ENCODE measurements at places on chromosomes 12 and 14.

- no peak for DNase-seq
These were observed 31.3 kb upstream of the KICS2 start for GRCh38 chr12:64253356-64253755.

DNA sequence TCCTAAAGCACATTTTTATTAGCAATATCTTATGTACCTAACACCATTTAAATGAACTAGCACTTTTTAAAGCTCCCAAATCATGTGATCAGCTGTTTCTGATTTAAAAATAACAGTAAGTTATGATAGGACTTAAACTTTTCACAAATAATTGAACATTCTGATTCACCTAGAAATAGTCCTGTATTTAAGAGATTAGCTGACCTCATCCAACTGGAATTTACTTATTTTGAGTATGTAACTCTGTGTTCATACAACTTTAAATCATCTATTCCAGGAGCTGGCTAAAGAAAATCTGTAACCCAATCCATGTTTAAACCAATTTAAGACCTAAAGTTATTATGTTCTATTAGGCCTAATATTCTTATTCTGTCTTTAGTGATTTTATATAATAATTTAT is 184.3 kb downstream of the CCDC91 start:
- no peak for DNase-seq

DNA sequence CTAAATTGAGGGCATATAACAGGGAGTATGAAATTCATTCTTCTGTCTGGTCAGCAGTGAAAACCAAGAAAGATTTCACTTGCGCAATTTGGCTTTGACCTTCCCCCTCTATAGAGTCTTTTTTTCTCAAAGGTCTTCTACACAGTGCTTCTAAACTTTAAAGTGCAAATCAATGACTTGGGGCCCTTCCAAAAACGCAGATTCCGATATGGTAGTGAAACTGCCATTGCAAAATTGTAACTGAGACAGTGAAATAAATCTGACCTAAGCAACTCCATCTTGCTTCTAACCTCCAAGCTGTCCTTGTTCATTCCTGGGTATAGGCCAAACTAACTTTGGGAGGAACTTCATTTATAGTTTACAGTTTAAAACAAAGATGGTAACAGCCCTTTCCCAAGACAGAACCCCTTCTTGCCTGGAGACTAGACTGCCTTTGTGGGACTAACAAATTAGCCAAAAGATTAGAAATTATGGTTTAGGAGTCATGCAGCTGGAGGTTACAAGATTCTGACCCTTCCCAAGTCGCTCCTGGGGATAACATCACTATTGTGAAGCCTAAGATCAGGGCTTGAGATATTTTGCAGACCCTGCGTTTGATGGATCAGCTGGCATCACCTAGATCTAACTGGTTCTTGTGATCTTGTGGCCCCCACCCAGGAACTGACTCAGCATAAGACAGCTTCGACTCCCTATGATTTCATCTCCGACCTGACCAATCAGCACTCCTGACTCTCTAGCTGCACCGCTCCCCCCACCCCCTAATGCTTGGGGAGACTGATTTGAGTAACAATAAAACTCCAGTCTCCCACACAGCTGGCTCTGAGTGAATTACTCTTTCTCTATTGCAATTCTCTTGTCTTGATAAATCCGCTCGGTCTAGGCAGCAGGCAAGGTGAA is 5.0 kb downstream of the SLC25A21 start:
- DNase-seq: no peak

- DNase-seq: no peak
These were observed 61.9 kb downstream of the SMUG1 start for GRCh38 chr12:54126696-54127537.

- DNase-seq: no peak
These were observed 4.8 kb downstream of the NEUROD4 start for GRCh38 chr12:55024575-55024974.

DNA sequence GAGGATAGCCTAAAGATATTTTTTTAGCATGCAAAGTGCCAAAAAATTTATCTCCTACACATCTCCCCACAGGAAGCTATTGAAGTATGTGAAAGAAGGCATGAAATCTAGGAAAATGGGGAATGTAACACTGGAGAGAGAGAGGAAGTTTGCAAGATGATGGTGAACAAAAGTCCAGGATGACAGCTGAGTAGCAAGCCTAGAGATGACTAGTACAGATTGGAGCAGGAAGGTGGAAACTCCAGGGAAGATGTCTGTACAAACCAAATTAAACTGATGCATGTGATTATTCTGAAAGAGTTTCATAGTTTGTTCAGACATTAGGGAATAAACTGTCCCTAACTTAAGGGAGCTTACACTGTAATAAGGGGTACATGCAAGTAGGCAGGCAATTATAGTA is 99.3 kb downstream of the RAD51B start:
- no peak for DNase-seq

DNA sequence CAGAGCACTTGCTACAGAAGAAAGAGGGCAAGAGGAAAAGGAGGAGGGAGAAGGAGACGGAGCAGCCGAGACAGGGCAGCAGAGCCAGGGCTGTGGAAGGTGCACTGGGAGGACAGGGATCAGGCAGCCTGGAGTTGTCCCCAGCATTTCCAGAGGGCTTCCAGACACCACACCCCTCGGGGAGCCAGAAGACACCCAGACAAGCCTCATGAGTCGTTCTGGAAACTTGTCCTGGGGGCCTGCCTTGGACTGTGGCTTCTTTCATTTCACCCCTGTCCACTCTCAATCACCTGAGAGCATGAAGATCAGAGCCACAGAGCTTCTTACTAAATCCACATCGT is 14.1 kb downstream of the CMKLR1 start:
- no peak for DNase-seq

DNA sequence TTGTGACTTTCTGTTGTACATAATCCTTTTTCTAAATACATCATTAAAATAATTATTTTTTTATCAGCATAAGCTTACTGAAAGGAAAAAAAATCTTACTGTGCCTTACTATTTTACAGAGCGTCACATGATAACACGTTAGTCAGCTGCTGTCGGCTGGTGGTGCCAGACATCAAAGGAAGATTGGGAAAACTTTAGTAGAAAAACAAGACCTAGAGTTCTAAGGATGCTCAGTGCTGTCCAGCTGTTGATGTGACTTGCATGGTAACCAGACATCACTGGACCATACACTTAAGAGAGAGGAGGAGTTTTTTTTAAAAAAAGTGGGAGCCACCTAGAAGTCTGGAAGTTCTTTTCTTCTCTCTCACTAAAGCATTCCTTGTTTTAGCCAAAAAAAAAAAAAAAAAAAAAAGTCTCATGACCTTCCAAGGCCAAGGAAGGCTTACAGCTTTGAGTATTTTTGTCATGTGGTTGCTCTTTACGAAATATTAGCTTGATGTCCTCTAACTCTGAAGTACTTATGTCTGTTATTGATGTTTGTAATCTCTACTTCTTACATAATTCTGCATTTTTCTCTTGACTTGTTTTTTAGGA is 4.5 kb downstream of the RASSF8 start:
- no peak for DNase-seq

GRCh38 chr12:51391283-51392123 is at the start of gene GALNT6:
GALNT6 (minus strand) TSS chr12:51391406; CDS start chr12:51379781, 11,625 bp downstream.
- DNase-seq: peak; percentile 46

- no peak for DNase-seq
These were observed 6.3 kb upstream of the RILPL2 start for GRCh38 chr12:123442774-123443173.

DNA sequence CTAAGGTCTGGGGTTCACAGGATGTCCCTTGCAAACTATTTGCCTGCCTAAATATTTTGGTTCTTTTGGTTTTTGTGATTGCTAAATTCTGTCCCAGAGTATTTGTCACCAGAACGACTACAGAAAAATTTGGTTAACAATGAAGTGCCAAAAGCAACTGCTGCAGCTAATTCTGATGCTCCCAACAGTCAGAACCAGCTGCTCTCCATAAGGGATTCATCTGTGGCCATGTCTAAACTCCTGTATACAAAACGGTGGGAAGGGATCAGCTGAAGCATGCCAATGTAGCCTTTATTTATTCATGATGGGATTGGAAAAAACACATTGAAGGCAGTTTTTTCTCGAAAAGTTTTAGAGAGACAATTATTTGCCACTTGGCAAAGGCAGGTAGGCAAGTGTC is 29.3 kb upstream of the PELI2 start:
- DNase-seq: no peak

All from activated naive CD4-positive, alpha-beta T cell (primary cell).